Muscle of leg (tissue), 16 donors: ENCODE measurements at places on chromosomes 7 and 10. TPM values are rescaled to one million over a fixed set of nuclear protein-coding genes. Genes with fewer than 3 reads are reported as not detected.

- no peak for DNase-seq
Measured at GRCh38 chr7:101517304-101517703, 111.8 kb downstream of the MYL10 start.

DNA sequence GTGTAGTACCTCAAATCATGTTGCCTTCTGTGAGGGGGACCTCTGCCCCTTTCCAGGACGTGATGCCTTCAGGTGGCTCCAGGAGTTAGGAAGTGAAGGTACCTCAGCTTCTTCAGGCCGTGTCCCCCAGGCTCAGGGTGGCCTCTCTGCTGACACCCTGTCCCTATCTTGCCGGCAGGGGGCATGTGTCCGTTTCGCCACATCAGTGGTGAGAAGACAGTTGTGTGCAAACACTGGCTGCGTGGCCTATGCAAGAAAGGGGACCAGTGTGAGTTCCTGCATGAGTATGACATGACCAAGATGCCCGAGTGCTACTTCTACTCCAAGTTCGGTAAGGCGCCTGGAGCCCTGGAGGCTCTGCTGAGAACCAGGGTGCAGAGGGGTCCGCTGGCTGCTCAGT lies 9.2 kb downstream of the CPSF4 start:
- DNase-seq: no peak

- peak; percentile 36 for DNase-seq
Measured at GRCh38 chr10:106771154-106771553, 393.4 kb downstream of the SORCS1 start.

- DNase-seq: no peak
Measured at GRCh38 chr7:92158660-92159575, 20.0 kb downstream of the LRRD1 start.

DNA sequence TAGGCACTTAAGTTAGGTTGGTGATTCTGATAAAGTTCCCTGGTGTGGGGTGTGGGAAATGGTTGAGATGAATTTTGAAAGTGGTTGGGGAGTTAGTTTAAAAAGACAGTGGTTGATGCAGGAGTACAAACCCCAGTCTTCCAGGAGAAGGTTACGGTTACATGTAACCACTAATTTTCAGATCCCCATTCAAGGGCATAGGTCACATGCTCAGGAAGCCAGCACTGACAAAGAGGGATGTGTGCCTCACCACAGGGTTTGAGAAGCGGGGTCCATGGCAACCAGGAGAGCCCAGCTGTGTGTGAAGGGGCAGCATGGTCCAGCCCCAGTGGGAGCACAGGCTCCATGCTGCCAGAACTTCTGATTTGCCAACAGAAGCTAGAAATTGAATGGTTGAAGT lies 144.2 kb downstream of the MDFIC start:
- DNase-seq: no peak

DNA sequence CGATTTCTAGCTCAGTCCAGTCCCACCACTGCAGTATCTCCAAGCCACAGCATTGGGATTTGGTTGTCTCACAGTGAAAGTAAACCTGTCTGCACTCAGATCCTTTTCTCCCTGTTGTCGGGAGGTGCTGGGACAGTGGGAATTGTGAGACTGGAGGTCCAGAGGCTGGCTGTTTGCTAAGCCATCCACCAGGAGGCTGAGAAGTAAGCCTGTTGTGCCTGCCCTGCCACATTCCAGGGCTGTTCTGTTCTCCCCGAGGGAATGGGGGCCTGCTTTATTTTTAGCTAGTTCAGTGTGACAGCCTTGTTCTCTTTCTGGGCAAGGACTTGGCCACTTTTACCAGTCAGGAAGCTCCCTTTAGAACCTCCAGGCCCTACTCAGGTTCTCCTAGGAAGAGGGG lies 54.9 kb downstream of the HK1 start:
- no peak for DNase-seq

DNA sequence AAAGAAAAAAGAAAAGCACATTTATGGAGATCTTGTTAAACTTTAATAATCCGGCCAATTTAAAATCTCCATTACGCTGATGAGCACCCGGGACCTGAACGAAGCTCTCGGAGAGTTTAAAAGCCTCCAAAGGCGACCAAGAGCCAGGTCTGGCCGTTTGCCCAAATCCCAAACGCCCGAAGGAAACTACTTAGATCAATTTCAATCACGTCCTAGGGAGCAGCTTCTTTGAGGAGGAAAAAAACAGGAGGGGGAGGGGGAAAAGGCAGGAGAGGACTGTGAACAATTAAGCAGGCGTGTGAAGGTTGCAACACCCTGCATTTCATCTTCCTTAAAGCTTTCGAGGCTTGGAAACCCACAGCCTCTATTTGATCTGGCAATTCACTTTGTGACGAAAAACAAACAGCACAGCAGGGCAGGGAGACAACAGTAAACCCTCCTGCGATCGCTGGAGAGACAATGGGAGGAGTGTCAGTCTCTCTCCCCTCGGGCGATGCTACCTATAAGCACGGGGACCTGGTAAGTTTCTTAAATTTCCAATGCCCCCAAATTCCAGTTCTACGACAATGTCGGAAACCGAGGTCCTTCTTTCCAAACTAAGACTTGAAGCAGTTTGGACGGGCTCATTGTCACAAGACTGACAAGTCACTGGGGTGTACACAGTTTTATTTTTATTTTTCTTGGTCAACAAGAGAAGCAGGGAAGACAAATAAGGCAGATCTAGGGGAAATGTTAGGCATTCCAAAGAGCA lies 1.2 kb downstream of the KLF6 start:
- DNase-seq: peak; percentile 95

GRCh38 chr10:113927440-113927839 lies 73.0 kb downstream of the NHLRC2 start:
- no peak for DNase-seq

DNA sequence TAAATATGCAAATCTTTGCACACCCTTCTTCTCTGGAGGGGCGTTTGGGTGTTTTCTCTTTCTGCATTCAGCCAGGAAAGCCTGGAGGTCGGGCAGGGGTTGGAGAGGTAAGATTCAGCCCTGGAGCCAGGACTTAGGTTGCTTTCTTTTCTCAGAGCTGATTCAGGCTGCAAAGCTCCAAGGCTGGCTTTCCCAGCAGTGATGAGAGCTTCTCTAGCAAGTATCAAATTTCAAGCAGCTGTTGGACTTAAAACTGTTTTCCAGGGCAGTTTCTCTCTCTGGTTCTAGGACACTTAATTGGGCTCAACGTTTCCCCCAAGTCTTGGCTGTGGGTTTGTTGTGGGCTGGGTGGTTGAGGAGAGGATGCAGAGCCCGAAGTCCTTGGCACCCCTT lies 608 bp downstream of the AKR1B10 start:
- DNase-seq: peak; percentile 91

- DNase-seq: no peak
Measured at GRCh38 chr10:71382757-71383156, 14.0 kb upstream of the CDH23 start.

GRCh38 chr10:20737107-20737506 lies 160.0 kb downstream of the NEBL start:
- DNase-seq: no peak

DNA sequence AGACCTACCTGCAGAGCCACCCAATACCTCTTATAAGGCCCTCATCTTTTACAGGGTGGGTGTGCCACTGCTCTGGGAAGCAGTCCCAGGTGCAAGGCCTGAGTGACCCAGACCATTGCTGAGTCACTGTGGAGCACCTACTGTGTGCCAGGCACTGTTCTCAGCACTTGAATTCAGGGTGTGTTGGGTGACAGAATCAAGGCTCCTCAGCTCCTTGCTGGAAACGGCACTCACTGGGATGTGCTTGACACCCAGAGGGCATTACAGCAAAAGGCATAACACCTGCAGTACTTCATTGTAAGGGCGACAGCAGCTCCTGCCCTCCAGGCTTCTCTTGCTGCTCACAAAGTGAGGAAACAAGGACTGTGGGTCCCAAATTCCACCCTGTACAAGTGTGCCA lies 7.1 kb downstream of the CAMK2B start:
- DNase-seq: no peak

DNA sequence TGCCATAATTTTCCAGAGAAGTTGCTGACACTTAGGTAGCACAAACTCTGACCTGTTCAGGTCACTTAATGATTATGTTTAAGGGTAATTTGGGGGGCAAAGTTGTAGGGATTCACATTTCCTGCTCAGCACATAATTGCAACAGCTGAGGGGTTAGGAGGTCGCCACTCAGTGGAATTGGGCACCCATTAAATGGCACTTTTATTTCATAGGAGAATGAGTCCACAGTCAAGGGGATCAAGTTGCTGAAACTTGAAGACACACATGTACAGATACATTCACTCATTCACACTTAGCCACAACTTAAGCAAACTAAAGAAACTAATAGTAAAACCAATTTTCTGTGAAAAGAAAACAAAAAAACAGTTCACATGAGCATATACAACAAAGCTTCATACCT lies 1.5 kb downstream of the PCDH15 start:
- no peak for DNase-seq

DNA sequence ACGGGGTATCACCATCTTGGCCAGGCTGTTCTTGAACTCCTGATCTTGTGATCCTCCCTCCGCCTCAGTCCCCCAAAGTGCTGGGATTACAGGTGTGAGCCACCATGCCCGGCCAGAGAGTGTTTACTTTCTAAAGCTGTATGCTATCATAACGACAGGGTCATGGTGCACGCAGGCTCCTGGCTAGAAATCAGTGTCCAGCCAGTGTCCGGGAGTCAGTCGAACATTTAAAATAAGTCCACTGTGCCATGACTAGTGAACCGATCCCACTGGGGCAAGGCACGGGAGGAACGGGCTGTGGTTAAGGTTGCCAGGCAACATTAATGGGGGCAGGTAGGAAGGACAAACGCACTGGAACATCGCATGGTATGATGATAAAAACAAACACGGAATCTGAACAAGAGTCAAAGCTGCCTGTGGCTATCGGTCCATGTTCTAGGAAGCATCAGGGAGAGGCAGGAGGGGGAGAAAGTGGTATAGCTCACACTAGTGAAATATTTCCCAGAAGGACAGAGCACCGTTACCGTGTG lies 89.0 kb upstream of the SEPHS1 start:
- no peak for DNase-seq

DNA sequence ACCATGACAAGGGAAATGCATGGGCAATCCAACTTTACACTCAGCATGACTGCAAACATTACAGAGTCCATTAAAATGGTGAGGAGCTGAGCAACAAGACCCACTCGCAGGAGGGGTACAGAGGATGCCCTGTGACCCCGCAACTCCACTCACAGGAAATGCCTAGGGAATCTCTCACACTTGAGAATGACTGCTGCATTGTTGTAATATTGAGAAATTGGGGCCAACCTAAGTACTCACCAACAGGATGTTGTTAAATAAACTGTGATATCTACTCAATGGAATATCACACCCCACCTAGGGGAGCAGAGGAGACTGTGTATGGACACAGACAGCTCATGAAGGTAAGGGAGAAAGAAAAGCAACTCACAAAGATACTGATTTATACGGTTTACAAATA lies 53.4 kb upstream of the CAMK2B start:
- DNase-seq: no peak

DNA sequence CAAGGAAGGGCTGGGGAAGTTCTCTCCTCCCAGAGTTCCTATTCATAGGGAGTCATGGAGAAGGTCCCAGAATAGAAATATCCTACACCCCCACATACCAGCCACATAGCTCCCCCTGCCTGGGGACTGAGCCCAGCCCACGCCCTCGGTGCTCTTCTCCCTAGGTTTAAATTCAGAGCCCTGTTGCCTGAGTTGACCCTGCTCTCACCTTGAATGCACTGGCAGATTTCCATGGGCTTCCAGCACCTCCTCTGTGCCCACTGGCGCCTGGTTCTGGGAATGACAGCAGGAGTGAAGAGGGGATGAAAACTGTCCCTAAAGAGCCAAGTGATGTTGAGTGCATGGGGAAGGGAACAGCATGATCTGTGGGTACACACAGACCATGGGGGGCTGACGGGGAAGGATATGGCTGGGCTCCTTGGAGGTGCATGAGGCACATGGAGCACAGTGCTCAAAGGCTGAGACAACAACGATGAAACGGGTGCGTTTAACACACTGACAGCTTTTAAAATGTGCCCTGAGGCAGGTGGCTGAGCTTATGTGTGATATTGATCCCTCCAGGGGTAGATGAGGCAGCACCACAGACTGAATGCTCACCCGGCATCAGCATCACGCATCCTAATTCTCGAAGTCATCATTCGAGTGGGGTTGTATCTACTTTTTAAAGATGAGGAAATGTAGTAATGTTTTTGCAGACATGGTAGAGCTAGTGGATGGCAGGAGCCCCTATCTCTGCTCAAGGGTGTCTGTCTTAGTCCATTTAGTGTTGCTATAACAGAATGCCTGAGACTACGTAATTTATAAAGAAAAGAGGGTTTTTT lies 53.7 kb upstream of the IGFBP3 start:
- DNase-seq: no peak

- peak; percentile 31 for DNase-seq
Measured at GRCh38 chr7:90212149-90212495, 582 bp downstream of the STEAP2 start.

DNA sequence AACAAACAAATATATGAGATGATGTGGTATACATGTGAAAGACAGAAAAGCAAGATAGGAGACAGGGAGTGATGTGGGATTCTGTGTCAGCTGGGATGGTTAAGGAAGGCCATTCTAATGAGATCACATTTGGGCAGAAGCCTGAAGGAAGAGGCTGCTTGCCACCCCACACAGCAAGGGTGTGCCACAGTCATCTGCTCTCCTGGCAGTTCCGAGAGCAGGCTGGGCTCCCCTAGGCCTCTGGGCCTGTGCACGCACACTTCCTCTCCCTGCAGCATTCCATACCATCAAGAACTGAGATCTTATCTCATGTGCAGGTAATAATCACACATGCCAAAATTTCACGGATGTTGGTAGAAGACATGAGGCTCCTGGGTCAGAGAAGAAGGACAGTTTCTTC lies 43.1 kb downstream of the SYPL1 start:
- DNase-seq: no peak

- DNase-seq: no peak
Measured at GRCh38 chr10:109784236-109784635, 139.1 kb downstream of the XPNPEP1 start.

DNA sequence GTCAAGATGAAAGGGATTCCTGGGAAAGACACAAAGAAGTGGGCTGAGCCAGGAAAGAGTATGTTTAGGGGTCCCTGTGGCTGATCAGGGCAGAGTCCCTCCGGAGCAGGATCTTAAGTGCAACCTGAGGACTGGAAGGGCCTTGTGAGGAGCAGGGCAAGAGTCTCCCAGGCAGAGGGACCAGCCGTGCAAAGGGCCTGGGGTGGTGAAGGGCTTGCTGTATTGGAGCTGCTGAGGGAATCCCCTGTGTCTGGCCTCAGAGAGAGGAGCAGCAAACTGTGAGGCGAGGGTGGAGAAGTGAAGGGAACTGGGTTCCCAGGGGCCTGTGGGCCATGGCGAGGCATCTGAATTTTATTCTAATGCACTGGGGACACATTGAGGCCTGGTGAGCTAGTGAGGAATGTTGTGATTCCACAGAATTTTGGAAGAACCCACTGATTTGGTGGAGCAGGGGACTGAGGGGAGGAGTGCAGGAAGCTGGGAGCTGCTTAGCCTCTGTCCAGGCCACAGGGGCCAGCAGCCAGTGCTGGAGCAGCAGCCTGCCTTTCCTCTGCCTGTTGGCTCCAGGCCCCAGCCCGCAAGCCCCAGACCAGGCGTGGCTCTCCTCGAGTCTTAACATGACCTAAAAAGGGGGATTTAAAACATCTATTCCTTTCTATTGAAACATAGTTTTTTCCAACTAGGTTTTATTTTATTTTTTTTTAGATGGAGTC lies 138.4 kb upstream of the IGFBP3 start:
- DNase-seq: peak; percentile 69

- DNase-seq: no peak
Measured at GRCh38 chr10:113819989-113820388, 33.9 kb downstream of the DCLRE1A start.

The MACC1 gene
- polyA plus RNA-seq: 2.7 TPM

The TRIM50 gene
- 0.44 TPM for polyA plus RNA-seq

The PLXDC2 gene
- polyA plus RNA-seq: 39.0 TPM

The RELN gene
- polyA plus RNA-seq: 31.3 TPM

The NKX2-3 gene
- polyA plus RNA-seq: 0.51 TPM

The MYO3A gene
- polyA plus RNA-seq: 1.3 TPM

The HGF gene
- 7.5 TPM for polyA plus RNA-seq
